ENCODE measurements at places on chromosomes 11 and 22. TPM values are rescaled to one million over a fixed set of nuclear protein-coding genes. Genes with fewer than 3 reads are reported as not detected.
A peak's percentile ranks its signal among the peaks of the same experiment; 100 is the strongest.

OOSP3 gene
- not detected for polyA plus RNA-seq

- peak; percentile 14 for DNase-seq
These were observed 17.1 kb upstream of the CSRP3 start for GRCh38 chr11:19218786-19219460.

GRCh38 chr11:43589601-43590250, 90.8 kb upstream of the HSD17B12 start:
- no peak for DNase-seq

- DNase-seq, result peak; percentile 63
These were observed 305.8 kb downstream of the TTC28 start for GRCh38 chr22:28373831-28374230.
